ENCODE measurements at places on chromosomes 5 and 9. TPM values are rescaled to one million over a fixed set of nuclear protein-coding genes. Genes with fewer than 3 reads are reported as not detected.

- no peak for DNase-seq
These were observed 22.7 kb downstream of the CHD1 start for GRCh38 chr5:98905857-98906688.

DNA sequence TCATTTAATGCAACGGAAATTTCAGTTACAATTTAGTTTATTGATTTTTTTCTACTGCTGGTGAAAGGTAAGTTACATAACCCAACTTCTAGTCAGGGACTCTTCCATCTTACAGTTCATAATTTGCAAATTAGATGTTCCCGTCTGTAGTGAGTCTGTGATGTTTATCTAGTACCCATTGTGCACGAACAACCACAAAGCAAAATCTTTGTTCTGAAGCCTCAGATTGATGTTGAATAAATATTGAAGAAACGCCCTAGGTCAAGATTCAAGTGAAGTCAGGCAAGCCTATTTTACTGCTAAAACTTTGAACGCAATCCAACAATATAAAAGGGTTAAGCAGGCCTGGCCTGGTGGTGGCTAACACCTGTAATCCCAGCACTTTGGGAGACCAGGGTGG, 43.1 kb downstream of the BASP1 start:
- no peak for DNase-seq

- DNase-seq, result peak; percentile 50
These were observed 2.1 kb downstream of the ANKRD33B start for GRCh38 chr5:10565785-10566542.

Gene KIF20A
- total RNA-seq, result 23.5 TPM

GRCh38 chr9:119458068-119458467, 88.8 kb upstream of the BRINP1 start:
- DNase-seq, result no peak

Gene ATOX1
- 60.0 TPM for total RNA-seq

Gene PCDH1
- total RNA-seq, result 1.8 TPM

GRCh38 chr9:91689006-91689405, 261.0 kb downstream of the ROR2 start:
- no peak for DNase-seq

Gene PRR16
- not detected for total RNA-seq

- no peak for DNase-seq
These were observed 131.8 kb downstream of the TLE1 start for GRCh38 chr9:81557452-81558090.

- DNase-seq, result no peak
These were observed at the start of gene ADAMTS16 for GRCh38 chr5:5139777-5140478. Gene ADAMTS16 (plus strand): TSS chr5:5140330. CDS start chr5:5140468, 138 bp downstream.

DNA sequence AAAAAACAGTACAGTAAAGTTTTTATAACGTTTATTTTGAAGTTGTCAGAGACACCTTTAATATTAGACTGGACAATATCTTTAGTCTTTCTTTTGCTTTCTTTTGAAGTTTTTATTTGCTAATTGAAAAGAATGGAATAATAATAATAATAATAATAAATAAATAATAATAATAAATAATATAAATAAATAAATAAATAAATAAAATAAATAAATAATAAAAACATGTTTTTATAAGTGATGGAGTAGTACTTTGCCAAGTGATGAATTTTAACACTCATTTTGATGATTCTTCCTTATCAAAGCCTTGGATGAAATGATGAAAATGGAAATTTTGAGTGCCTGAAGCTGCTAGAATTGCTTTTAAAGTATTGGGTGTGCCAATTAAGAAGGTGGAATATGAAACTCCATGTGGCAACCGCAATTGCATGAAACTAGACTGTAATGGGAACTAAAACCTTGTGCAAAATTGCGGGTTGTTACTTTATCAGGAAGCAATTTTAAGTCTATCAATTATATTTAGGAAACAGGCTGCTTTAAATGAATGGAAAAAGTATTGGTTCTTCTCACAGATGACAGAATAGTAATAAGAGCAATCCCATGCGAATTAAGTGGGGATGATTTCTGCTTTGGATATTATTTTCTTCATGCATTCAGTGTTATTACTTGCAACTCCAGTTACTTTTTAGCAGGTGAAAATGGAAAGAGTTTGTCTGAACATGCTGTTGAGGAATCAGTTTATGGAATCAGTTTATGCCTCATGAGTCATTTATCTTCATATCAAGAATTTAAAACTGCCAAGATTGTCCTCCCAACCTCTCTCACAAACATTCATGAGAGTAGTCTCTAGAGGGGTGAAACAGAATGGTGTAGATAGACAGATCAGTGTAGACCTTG, 4.6 kb downstream of the ANXA1 start:
- DNase-seq, result no peak

Gene FAM120AOS
- total RNA-seq, result 36.0 TPM

DNA sequence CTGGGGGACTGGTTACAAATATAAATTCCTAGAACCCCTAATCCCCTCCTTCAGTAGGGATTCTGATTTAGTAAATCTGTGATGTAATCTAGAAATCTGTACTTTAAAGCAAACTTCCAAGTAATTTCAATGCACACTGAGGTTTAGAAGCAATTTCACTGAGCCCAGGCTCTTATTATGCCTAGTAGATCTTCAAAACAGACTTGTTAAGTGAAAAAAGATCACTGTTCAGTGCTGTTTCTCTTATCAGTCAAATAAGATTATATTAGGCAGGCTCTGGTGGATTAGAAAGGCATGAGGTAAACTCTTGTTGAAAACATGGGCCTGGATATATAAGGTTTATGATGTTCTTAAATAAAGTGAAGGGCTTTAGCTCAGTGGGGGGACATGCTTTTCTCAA, 293.9 kb downstream of the ADGRV1 start:
- no peak for DNase-seq

Gene F2RL2
- total RNA-seq, result not detected

Gene TDRD7
- total RNA-seq, result 4.5 TPM

DNA sequence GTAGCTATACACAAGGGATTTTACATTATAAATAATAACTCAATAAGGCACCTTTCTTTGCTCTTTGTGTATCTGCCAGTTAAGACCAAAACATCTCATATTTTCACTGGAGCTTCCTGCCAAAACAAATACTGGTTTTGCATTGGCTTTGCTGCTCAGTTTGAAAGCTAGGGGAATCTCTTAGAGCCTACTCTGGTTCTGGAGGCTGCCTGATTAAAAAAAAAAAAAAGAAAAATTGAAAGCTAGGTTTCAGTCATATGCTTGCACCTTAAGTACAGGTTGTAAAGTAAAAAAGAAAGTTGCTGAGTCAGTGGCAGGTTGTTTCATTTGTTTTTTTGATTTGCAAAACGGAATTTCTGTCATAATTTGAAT, 2.3 kb downstream of the DENND4C start:
- no peak for DNase-seq

GRCh38 chr5:10279328-10279727, 28.4 kb downstream of the CMBL start:
- DNase-seq, result no peak

Gene CDH9
- not detected for total RNA-seq

DNA sequence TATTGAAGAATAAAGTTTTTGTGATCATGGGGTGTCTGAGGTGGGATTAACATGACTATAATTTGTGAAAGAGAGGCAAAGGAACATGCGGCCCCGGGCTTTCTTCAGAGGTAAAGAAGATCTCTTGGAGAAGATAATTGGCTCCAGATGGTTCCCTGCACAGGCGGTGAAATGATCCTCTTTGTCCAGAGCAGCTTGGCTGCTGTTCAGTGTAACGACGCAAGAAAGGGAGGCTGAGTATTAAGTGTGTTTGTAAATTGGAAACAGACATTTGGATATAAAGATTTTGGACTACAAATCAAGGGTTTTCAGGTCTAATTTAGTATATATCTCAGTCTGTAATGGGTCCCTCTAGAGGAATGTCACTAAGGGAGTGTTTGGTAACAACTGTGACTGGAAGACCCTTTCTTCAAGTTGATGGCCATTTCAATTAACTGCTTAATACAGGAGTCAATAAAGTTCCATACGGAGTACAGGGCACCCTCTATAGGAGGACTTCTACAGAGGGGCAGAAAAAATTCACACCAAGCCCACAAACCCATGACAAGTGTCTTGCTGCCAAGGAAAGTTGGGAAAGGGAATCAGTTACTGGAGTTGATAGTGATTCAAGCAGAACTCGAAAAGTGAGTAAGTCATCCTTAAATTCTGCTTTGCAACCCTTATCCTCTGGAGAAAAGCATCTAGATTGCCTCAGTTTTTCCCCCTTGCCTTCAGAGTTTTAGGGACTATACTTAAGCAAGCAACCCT, 4.1 kb downstream of the EQTN start:
- no peak for DNase-seq
